Pancreas (tissue), 10 donors: ENCODE measurements at places on chromosomes 12 and 14. TPM values are rescaled to one million over a fixed set of nuclear protein-coding genes. Genes with fewer than 3 reads are reported as not detected.

The KITLG gene
- 3.0 TPM for total RNA-seq

The TMEM260 gene
- total RNA-seq, result 17.4 TPM

The TTC9 gene
- 2.4 TPM for total RNA-seq

The KRT72 gene
- not detected for total RNA-seq

The SOAT2 gene
- not detected for total RNA-seq

The TIMM9 gene
- 38.8 TPM for total RNA-seq

The TSPAN11 gene
- 0.13 TPM for total RNA-seq

The NID2 gene
- 9.5 TPM for total RNA-seq

The CNTN1 gene
- 7.4 TPM for total RNA-seq

The SALL2 gene
- total RNA-seq, result 4.1 TPM

DNA sequence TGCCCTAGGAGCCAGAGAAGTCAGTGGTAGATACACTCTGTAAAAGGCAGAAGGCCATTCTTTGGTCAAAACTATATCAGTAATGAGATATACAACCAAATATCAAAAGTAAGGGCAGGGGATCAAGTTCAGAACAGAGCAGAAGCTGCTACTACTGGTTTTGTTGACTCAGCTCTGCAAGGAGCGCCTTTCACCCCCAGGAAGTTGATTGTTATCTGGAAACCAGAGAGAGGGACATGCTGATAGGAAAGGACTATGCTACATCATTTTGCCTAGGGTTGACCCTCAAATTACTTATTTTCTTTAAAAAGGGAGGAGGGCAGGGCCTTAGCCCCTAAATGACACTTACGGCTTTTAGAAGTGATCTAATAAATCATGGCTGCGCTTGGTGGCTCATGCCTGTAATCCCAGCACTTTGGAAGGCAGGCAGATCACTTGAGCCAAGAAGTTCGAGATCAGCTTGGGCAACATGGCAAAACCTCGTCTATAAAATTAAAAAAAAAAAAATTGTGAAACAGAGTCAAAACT, 194.0 kb downstream of the KLHL28 start:
- DNase-seq, result no peak

DNA sequence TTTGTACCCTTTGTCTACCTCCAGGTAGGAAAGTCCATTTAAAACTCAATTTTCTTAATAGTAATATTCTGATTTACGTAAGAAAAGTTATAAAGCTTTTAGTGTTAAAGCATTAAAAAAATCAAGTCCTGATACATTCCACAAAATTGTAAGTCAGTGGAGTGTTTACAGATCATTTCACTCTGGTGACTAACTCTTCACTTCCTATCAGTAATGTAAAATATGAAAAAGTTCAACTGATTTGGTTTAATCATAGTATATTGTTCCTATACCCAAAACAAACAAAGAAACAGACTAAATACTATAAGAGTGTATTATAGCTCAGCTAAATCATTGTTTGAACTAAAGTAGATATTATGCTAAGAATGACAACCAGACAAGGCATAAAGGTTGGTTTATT, 85.9 kb downstream of the VEZT start:
- no peak for DNase-seq

GRCh38 chr14:94079891-94080620, 946 bp downstream of the DDX24 start:
- DNase-seq, result no peak

DNA sequence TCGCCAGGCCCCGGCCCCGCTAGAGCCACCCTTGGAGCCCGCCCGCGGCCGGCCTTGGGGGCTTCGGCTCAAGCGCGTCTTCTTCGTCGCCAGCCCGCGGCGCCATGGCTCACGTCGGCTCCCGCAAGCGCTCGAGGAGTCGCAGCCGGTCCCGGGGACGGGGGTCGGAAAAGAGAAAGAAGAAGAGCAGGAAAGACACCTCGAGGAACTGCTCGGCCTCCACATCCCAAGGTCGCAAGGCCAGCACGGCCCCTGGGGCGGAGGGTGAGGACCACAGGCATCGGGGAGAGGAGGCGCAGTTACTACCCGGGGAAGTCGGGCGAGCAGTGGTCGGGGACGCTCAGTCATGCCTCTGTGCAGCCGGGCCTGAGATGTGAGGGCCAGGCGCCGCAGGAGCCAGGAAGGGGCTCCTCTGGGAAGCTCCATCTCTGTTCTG, 573 bp downstream of the ARL6IP4 start:
- no peak for DNase-seq

DNA sequence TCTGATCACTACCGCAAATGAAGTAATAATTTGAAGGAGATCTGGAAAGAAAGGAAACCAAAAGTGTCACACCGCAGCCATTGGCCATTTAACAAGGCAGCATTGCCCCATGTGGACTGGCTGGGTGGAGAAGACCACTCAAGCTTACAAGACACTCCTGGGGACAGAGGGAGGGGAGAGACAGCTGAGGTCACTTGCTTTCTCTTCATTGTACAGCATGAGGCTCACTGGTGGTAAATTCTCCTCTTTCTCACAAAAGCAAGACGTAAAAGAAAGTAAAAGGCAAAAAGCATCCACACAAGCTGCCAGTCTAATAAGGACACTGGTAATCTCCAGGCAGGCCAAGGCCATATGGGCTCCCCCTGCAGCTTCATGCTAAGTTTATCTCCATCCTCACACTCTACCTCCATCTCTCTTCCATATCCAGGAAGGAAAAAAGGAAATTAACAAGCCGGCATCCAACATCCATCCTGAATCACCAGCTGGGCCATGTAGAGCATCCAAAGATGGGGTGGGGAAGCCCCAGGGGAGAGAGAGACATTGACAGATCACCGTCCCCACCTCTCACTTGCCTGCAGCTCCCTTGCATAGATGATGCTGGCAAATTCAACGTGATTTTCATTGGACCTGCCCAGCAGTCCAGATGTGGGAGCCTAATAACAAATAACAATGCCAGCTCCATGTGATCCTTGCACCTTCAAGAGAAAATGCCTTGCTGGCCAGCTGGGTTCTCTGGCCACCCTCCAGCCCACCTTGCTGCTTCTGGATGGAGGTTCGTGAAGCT, 100.6 kb downstream of the DPF3 start:
- DNase-seq, result no peak

DNA sequence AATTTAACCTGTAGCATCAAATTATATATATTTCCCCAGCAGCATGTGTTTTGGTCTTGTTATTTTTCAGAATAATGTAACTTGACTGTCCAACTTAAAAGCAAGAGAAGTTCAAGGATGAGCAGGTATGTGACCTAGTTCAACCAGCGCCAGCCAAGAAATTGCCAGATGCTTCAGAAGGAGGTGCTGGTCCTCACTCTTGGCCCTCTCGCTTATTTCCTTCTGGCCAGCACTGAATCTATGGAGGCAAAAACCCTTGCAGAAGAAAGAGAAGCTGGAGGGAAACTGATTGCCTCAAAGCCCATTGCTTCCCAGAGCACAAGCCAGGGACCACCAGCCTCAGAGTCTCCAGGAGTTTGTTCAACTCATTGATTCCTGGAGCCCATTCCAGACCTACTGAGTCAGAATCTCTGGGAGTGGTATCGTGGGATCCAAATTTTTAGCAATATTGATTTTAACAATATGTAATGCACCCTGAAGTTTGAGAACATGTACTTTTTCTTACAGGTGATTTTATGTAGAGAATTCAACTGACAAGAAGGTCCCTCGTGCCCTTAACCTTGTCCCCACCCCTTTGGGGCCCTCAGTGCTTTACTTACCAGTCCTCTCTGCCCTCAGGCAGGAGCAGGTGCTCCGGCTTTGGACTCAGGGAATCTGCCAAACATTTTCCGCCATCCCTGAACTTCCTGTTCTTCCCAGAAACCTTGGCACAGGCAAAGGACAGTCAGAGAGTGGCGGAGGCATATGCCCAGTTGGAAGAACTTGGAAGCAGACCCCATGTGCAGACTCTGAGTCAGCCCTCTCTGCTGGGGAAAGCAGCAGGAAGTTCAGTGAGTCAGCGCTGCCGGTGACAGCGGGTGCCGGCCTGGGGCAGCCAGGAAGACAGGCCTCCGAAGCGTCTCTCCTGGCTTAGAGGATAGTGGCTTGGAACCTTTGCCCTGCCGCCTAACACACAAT, 10.4 kb downstream of the BEST3 start:
- DNase-seq, result peak; percentile 59

DNA sequence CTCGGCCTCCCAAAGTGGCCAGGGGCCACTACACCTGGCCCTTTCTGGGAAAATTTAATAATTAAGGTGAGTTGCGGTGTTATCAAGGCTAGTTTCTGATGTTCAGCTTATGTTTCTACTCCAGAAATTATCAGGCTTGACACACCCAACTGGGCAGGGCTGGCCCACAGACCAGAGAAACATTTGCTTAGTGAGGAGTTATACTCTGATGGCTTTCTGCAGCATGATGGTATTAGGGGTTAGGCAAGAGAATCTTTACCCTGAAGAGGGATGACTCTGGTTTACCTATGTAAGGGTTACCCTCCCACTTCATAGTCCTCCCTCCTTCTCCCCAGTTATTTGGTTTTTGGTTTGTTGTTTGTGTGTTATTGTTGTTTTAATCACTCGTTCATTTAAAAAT, 24.5 kb upstream of the HECTD1 start:
- no peak for DNase-seq

GRCh38 chr12:96354844-96355534, 45.2 kb downstream of the CDK17 start:
- no peak for DNase-seq

GRCh38 chr12:81078469-81079196, 754 bp downstream of the ACSS3 start:
- DNase-seq, result no peak

- no peak for DNase-seq
Measured at GRCh38 chr14:105465209-105466031, 9.2 kb upstream of the CRIP2 start.

GRCh38 chr12:6953442-6954315, 2.5 kb downstream of the PTPN6 start:
- peak; percentile 45 for DNase-seq

DNA sequence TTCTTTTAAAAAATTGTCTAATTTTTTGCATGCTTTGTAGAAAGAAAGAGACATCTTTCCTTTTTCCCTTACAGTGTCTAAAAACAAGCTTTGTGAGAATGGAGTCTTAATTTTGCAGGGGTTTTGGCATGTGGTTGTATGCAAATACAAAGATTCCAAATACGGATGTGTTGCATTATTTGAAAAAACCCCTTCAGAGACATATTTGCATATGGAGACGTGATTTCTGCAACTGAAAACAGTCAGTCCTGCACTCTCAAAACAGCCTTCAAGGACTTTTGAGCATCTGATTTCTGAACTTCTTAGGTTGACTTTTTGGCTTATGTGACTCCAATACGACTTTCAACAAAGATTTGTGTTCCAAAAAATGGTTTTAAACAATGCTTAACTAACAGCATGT, 7.8 kb downstream of the IRAK3 start:
- no peak for DNase-seq

DNA sequence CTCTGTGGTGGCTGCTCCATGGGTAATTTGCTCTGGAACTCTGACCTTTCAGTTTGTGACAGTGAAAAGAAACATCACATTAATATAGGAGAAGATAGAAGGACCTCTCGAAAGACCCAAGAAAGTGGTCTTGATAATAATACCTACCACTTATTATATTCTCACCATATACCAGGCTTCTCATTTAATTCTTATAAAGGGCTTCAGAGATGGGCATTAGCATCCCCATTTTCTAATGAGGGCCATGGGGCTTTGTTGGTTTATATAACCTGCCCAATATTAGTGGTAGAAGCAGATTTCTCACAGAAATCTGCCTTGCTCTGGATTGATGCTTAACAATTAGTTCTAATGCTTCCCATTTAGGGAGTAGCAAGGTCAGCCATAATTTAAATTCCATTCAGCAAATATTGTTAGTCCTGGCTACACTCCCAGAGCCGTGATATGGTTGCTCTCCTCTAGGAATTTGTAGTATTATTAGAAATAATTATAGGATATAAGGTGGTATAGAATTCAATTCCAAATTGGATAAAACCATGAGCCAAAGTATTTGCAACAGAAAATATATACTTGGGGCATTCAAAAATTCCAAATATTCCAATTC, 7.4 kb upstream of the AMIGO2 start:
- no peak for DNase-seq

- DNase-seq, result peak; percentile 18
Measured at GRCh38 chr12:92136026-92136730, 9.5 kb downstream of the BTG1 start.

- no peak for DNase-seq
Measured at GRCh38 chr14:57375156-57375555, 15.2 kb upstream of the NAA30 start.

- no peak for DNase-seq
Measured at GRCh38 chr12:131389054-131390013, 321.6 kb upstream of the SFSWAP start.

DNA sequence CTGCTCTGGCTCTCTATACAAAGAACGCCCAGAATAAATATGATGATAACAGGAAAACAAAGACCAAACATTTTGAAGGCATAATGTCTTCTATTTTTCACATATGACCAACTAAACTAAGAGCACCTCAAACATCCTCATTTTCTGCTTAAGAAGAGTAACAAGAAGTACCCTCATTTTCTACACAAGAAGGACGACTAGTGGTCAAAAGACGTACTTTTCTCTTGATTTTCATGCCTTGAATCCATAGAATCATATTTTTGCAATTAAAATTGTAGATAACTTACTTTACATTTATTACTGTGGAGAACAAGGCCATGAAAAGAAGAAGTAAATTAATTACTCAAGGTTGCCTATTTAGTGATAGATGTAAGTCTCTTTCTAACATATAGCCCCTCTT, 358.6 kb downstream of the DUSP6 start:
- DNase-seq, result no peak

- DNase-seq, result no peak
Measured at GRCh38 chr14:104348741-104349140, 210.4 kb downstream of the KIF26A start.

DNA sequence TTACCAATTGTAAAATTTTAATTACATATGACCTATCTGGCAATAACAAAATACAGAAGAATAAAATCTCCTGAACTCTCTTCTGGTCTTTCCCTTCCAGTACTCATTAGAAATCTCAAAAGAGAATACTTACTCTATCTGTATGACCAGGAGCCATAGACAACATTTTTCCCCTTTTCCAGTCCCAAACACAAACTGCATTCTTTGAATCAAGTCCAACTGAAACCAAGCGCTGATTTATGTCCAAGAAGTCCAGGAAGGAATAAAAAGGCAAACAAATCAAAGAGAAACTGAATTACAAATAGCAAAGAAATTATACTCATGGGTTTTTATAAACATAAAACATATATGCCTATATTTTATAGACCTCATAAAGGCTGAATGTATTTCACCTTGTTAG, 46.7 kb downstream of the EML5 start:
- DNase-seq, result no peak

DNA sequence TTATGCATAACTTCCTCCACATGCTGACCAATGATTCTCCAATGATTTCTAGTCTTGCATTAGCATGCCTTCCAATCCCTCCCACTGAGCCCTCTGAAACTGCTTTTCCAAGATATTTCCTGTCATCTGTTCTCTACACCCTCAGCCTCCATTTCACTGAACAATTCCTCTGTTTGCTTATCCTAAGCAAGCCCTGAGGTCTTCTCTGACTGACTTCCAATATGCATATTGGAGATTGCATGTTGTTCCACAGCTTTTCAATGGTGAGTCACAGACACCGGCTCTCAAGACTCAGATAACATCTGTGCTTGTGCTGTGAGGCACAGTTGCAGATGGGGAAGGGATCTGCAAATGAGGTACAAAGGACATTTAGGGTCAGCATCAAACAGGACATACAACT, 141.0 kb downstream of the SLC16A7 start:
- DNase-seq, result no peak

GRCh38 chr12:82474798-82475184, 116.5 kb downstream of the METTL25 start:
- no peak for DNase-seq

GRCh38 chr14:106808458-106808857, 1282.1 kb downstream of the TMEM121 start:
- no peak for DNase-seq

- DNase-seq, result no peak
Measured at GRCh38 chr14:85528080-85528896, 1.7 kb upstream of the FLRT2 start.
